ENCODE measurements at places on chromosomes 16 and 17.

GRCh38 chr16:4537376-4538343 is 913 bp downstream of the CDIP1 start:
- no peak for DNase-seq

GRCh38 chr17:48532261-48532660 is 1.4 kb upstream of the HOXB1 start:
- DNase-seq: no peak

GRCh38 chr16:78528265-78528664 is 428.8 kb downstream of the WWOX start:
- DNase-seq: no peak

GRCh38 chr17:17387017-17387497 is 83.9 kb downstream of the NT5M start:
- no peak for DNase-seq

DNA sequence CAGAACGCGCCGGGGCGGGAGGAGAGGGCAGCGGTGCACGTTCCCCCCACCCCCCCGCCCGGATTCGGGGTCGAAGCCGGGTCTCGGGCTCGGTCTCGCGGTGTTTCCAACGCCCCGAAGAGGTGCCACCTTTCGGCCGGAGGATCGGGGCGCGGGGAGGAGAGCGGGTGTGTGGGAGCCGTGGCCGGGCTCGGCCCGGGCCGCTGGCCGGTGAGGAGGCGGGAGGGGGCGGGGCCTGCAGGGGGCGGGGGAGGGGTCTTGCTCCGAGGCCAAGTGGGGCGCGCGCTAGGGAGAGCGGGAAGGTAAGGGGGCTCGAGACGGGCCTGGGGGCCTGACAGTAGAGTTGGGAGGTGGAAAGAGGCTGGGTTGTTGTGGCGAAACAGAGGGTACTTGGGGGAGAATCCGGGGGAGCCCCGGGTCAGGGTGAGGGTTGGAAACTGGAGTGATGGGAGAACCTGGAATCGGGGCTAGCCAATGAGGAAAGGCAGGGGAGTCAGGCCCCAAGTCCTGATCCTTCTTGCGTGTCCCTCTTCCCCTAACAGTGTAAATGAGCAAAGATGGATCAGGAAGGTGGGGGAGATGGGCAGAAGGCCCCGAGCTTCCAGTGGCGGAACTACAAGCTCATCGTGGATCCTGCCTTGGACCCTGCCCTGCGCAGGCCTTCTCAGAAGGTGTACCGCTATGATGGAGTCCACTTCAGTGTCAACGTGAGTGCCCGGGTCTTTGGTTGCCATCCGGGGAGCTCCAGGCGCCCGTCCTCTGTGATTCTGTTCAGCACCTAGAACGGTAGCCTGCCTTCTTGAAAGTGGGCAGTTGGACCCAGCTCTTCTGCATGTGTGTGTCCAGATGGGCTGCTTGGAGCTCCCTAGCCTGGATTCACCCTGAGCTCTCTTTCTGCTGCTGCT is 873 bp downstream of the SETD1A start:
- no peak for DNase-seq

DNA sequence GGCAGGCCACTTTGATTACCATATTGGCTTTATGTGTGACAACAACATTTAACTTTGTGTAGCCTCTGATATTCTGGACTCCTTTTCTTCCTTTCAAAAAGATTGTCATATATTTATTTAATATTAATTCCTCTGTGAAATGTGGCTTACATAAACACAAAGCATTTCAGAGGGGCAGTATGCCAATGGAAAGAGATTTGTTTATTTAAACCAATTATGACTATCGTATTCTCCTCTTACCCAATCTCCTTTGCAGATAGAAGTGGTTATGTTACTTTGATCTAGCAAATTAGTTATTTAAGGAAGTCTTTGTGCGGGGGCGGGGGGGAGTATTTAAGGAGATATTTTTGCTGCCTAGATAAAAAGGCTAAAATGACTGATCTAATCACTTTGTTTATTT is 573.7 kb upstream of the KIF2B start:
- DNase-seq: no peak

Measured in CD4-positive, alpha-beta T cell treated with Interleukin-15 for 4 hours (primary cell).